ENCODE measurements at places on chromosomes 1 and 21.

GRCh38 chr21:38443110-38443509 lies 55.2 kb downstream of the ERG start:
- no peak for DNase-seq

- DNase-seq: no peak
Observed at GRCh38 chr1:100070201-100070939, 62.4 kb downstream of the SASS6 start.

DNA sequence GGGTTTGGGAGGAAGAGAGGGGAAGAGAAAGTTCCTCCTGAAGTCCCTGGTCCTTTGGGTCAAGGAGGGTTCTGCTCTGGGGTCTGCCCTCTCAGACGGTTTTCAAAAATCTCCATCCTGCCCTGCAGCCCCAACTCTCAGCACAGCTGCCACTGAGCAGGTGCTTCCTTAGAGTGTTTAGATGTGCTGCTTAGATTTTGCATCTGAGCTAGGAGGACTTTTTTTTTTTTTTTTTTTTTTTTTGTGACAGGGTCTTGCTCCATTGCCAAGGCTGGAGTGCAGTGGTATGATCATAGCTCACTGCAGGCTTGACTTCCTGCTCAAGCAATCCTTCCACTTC lies 324.9 kb upstream of the POU3F1 start:
- no peak for DNase-seq

DNA sequence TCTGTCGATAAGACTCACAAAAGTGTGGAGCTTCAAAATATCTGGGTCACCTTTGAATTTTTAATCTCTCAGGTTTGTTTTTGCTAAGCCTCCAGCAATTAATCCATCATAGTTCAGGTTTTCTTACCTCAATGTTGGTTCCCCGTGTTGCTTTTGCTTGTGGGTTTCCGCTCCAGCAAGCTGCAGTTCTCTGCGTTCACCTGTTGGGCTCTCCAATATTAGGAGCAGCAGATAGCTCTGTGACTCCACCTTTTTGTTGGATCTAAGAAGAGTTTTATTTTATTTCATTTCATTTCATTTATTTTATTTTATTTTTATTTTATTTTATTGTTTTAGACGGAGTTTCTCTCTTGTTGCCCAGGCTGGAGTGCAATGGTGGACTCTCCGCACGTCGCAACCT lies 335.5 kb downstream of the COL11A1 start:
- no peak for DNase-seq

- no peak for DNase-seq
Observed at GRCh38 chr1:3185896-3186525, 117.0 kb downstream of the PRDM16 start.

- no peak for DNase-seq
Observed at GRCh38 chr1:55051621-55052020, 12.3 kb downstream of the PCSK9 start.

GRCh38 chr1:244896550-244896949 lies 32.2 kb upstream of the HNRNPU start:
- DNase-seq: no peak

GRCh38 chr1:9037476-9038337 lies 11.5 kb upstream of the SLC2A7 start:
- DNase-seq: no peak

DNA sequence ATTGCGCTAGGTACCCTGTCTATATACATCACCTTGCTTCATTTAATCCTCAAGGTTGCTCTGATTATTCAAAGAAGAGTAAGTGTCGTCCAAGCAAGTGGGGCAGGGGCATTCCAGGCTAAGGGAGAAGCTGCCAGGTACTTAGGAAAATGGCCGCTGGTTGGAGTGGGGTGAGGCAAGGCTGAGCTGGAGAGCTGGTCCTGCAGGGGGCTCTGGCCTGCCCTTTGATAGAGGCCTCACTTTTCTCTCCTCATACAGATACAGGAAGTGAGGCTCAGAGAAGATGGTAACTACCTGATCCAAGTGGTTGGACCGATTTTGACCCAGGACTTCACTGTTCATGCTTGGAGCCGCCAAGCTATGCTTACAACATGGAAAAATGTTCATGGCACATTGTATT lies 86.9 kb upstream of the ZBTB40 start:
- no peak for DNase-seq

DNA sequence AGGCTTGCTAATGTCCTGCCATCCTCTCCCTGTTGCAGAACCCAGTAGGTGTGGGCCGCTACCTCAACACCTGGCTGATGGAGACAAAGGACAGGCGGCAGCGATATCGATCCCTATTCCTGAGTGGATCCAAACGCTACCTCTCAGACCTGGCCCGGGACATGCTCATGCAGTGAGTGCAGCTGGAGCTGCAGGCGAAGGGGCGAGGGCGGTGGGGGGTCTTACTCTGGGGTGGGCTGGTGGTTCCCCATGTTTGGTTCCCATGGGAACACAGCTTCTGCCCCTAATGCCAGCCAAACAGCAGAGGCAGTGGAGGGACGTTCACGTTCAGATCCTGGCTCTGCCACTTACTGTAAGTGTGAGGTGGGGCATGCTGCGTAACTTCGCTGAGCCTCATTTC lies 15.8 kb upstream of the TTC22 start:
- no peak for DNase-seq

DNA sequence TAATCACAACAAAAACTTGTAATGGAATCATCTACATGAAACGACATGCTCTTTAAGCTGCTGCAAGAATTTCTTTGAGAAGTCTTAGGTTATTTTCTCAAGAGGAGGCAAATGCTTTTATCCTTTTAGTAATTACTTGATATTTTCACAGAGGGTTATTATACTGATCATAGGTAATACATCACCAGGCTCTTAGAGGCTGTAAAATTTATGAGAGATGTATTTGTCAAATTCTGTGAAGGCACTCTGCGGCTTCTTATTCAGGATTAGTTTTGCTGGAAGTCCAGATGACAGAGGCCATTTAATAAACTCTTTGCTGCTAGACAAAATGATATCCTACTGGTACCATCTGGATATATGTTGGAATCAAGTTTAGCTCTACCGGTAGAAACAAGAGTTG lies 624.3 kb upstream of the BRINP3 start:
- no peak for DNase-seq

GRCh38 chr21:29287383-29287782 lies 11.3 kb upstream of the BACH1 start:
- no peak for DNase-seq

- no peak for DNase-seq
Observed at GRCh38 chr21:31872452-31873274, at the start of gene HUNK. Gene HUNK, plus strand, starts transcription at chr21:31873020. Its CDS starts 655 bp downstream, at chr21:31873675.

- DNase-seq: no peak
Observed at GRCh38 chr21:34817821-34818661, 149.2 kb downstream of the CLIC6 start.

GRCh38 chr1:46719689-46720088 lies 775 bp upstream of the EFCAB14 start:
- DNase-seq: no peak

DNA sequence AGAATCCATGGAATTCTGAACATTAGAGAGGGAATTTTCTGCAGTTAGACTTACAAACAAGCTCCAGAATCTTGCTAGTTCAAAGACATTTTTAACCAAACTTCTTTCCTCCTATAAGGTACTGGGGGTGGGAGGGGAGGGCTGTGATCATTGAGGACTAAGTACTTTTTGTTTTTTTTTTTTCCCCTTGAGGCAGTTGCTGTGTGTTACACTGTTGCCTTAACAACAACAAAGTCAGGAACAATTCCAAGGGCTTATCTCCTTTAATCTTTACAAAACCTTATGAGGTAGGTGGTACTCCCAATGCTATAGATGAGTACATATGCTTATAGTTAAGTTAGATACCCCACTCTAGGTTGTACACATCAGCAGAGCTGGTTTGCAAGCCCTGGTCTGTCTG lies 62.9 kb downstream of the PPP1R12B start:
- no peak for DNase-seq

- DNase-seq: no peak
Observed at GRCh38 chr21:44834951-44835646, 17.2 kb upstream of the SUMO3 start.

Data from caudate nucleus (tissue), 63 donors.